BJ (cell line): ENCODE measurements at places on chromosomes 16 and 17.

DNA sequence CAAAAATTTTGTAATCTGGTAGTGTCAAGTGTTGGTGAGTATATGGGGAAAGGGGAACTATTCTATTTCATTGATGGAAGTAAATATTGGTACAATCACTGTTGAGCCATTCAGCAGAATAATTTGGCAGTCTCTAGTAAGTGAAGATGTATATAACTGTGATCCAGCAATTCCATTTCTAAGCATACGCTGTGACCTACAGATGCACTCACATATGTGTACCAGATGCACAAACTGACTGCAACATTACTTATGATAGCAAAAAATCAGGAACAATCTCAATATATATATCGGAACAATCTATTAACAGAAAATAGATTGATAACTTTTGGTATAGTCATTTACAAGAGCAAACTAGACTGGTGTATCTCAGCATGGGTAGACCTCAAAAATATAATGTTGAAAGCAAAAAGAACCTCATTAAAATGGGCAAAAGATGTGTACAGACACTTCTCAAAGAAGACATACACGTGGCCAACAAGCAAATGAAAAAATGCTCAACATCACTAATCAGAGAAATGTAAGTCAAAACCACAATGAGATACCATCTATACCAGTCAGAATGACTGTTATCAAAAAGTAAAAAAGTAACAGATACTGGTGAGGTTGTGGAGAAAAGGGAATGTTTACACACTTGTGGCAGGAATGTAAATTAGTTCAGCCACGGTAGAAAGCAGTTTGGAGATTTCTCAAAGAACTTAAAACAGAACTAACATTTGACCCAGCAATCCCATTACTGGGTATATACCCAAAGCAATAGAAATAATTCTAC, 20.7 kb downstream of the ADAP2 start:
- no peak for DNase-seq

GRCh38 chr17:64213995-64214811, 48.9 kb downstream of the TEX2 start:
- no peak for DNase-seq

GRCh38 chr16:4053301-4053845, 62.9 kb downstream of the ADCY9 start:
- DNase-seq, result no peak

DNA sequence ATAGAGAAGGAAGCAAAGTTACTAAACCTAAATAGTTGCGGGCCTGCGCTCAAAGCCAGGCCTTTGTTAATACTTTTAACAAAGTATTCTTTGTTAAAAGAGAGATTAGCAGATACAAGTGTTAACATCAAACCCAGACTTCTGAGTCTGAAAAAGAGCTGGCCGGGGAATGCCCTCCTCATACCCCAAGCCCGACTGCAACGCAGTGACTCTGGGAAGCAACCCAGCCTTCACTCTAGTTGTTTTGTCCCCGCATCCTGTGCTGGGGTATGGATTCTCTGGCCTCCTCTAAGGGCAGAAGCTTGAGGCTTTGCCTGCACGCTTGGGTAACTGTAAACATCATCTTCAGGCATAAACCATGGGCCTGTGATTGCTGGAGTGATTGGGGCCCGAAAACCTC, 48.3 kb downstream of the ADCY7 start:
- DNase-seq, result no peak

GRCh38 chr17:50139950-50140885, 10.3 kb upstream of the SAMD14 start:
- no peak for DNase-seq

DNA sequence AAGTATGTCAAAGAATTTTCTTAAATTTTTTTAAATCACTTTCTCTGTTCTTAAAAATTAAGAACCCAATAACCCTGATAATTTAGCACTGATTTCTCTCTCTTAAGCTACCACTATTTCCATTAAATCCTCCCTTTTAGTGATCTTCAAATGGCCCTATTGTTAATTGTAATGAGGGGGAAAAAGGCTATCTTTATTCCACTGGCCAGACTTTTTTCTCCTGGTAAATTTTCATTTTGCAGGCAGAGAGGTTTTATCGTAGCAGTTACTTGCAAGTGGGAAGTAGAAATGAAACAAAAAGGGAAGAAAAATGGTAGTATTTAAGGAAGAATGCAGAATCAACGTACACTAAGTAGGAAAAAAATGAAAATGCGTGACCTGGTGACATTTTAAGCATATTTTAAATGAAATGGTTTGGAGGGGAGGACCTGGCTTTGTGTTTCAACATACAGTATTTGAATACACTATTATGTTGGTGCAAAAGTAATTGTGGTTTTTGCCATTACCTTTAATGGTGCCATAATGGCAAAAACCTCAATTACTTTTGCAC, 224.9 kb downstream of the TANC2 start:
- no peak for DNase-seq
